NCI-H524 (cell line): ENCODE measurements at places on chromosomes 5 and 9.

DNA sequence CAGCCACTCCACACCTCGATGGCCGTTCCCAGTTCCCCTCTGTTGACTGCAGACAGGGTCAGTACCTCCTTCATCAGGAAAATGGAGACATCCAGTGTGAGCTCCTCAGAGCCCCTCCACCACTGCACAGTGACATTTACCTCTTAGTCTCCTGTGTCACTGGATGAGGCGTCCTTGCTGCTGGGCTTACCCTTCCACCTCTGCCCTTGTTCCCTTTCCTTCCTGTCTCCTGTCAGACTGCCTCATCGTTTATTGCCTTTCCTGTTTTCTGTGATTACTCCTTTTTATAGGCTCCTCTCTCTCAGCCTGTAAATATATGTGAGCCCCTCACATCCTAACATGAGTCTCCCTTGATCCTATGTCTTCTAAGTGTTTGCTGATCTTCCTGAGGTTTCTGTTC is 23.2 kb upstream of the SPTAN1 start:
- DNase-seq, result no peak

GRCh38 chr5:34656700-34657273 is 659 bp downstream of the RAI14 start:
- DNase-seq, result peak; percentile 33

GRCh38 chr5:14465116-14465515 is 116.5 kb upstream of the OTULINL start:
- no peak for DNase-seq

GRCh38 chr9:128548876-128549275 is 3.5 kb upstream of the SPTAN1 start:
- peak; percentile 64 for DNase-seq

- no peak for DNase-seq
Observed at GRCh38 chr9:130893341-130894101, 3.1 kb downstream of the QRFP start.

DNA sequence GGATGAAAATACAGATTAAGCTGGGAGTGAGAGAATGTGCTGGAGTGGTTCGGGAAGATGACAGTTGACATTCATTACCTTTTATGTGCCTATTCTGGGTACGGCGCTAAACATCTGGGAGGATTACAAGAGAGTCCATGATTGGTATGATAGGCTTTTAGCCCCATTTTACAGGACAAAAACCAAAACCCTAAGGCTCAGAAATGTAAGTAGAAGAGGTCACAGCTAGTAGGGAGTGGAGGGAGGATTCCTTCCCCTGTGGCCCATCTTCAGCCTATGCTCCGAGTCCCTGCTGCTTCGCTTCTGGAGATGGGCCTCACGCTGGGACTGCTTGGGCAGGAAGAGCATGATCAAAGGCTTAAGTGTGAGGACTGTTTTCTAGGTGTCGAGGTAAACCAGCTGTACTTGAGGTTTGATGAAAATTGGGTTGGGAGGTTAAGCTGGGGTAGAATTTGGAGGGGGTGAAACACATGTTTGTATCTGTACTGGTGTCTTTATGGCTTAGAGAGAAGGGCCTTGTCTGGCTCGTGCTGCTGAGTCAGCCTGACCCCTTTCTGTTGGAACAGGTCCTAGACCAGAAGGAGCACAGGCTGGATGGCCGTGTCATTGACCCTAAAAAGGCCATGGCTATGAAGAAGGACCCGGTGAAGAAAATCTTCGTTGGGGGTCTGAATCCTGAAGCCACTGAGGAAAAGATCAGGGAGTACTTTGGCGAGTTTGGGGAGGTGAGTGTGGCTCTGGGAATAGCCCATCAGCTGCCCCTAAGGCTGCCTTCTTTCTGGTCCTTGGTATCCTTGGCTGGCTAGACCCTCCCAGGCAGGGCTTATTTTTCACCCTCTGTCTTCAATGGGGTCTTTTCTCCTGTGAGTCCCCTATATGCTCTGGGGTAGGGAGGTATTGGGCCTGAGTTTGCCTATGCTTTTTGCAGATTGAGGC is 2.1 kb downstream of the HNRNPAB start:
- DNase-seq, result no peak

- no peak for DNase-seq
Observed at GRCh38 chr5:154366353-154366752, 79.4 kb upstream of the SAP30L start.

- DNase-seq, result no peak
Observed at GRCh38 chr9:18441261-18441660, 32.7 kb upstream of the ADAMTSL1 start.

DNA sequence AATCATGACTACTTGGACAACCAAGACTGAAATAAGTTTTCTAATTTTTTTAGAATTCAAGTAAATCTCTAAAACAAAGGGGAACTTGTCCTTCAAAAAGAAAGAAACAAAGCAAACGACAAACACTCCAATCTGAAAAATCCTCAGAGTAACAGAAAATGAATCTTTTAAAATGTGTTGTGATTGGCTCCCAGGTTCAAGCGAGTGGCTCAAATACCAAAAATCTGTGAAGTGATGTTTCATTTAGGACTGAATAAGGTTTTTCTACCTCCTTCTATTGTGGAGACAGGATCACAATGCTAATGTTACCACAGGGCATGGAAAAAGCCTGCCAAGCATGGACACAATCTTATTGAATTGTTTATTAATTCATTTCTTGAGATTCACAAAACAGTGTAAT is 415.7 kb downstream of the RAB3C start:
- DNase-seq, result no peak

GRCh38 chr9:68515326-68516017 is 25.2 kb downstream of the TMEM252 start:
- no peak for DNase-seq

- DNase-seq, result no peak
Observed at GRCh38 chr9:76559286-76559685, 100.3 kb downstream of the GCNT1 start.

DNA sequence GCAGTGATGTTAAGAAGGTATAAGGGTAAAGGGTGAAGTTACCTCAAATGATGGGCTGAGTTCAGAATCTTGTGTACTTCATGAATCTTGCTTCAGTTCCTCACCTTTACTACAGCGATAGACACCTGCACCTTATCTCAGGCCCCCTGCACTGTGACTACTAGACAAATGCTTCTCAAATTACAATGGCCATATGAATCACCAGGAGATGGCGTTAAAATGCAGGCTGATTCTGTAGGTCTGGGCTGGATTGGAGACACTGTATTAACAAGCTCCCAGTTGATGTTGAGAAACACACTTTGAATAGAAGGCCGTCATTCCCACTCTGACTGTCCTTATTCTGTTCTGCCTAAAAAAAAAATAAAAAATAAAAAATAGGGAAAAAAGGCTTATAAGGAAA is 29.8 kb downstream of the TARS1 start:
- DNase-seq, result peak; percentile 84

GRCh38 chr5:51185850-51186329 is 197.4 kb upstream of the ISL1 start:
- peak; percentile 86 for DNase-seq

- no peak for DNase-seq
Observed at GRCh38 chr9:17005056-17005823, 129.6 kb upstream of the CNTLN start.

GRCh38 chr5:156686380-156686779 is 163.7 kb upstream of the PPP1R2B start:
- DNase-seq, result no peak

DNA sequence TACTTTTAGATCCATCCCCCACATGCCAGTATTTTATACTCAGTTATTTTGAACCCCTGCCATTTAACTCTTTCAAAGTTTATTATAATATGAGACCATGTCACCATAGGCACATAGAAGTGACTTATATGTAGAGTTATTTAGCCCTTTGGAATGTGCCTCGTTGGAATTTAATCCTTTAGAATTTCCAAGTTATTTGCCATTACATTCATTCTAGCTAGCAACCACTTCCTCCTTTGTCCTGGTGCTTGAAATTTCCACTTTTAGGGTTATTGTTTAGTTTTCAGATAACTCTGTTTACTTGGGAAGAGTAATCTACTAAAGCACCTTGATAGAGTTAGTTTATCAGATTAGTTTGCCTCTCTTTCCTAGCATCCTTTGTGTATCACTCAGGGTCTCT is 82.8 kb upstream of the TLE1 start:
- no peak for DNase-seq

DNA sequence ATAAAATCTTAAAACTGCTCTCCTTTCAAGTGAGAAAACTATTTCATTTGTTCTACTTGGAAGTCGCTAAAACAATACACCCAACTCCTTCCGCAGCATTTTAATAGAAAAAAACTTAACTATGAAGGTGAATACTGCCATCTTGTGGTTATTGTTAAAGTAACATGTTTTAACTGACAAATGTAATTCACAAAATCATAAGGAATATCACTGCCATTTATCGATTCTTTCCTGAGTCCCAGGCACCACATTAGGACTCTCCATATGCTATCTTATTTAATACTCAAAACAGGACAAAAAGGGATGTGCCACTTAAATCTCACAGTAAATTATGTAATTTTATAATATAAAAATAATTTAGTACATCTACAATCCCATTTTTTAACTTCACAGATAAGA is 130.5 kb upstream of the ITGA1 start:
- no peak for DNase-seq

- peak; percentile 59 for DNase-seq
Observed at GRCh38 chr5:74648835-74649293, 8.3 kb upstream of the ENC1 start.

- DNase-seq, result peak; percentile 20
Observed at GRCh38 chr5:124706051-124706450, 40.4 kb downstream of the ZNF608 start.

DNA sequence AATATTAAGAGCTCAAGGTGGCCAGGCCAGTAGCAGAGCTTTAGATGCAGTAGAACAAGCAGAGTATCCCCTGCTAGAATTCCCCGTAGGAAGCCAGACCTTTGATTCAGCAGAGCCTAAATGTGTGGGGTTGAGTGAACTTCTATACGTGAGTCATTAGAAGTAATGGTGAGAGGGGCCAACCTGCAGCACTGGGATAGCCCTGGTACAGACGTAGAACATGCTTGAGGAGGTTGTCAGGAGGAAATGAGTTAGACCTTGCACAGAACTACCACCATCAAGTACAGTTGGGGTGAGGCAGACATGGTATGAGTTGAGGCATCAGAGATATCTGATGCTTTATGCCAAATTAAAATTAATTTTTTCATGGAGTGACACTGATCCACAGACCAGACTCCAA is 42.0 kb downstream of the PDCD1LG2 start:
- DNase-seq, result no peak

GRCh38 chr9:87973730-87974292 is 522 bp downstream of the CDK20 start:
- peak; percentile 7 for DNase-seq

- no peak for DNase-seq
Observed at GRCh38 chr5:34915856-34916192, 313 bp downstream of the BRIX1 start.

DNA sequence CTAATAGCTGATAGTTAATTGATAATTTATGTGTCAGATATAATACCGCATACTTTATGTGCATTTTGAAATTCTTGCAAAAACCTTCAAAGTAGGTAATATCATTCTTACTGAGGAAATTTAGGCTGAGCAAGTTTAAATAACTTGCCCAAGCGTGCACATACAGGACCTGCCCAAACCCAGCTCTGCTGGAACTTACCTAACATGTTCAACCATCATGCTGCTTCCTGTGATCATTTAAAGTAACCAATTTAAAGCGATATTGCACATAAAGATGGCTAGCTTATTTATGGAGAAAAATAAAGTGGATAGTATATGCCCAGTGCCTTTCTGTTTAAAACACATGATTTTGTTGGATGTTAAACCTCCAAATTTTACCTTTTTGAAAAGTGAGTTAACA is 4.3 kb downstream of the FAM174A start:
- no peak for DNase-seq

DNA sequence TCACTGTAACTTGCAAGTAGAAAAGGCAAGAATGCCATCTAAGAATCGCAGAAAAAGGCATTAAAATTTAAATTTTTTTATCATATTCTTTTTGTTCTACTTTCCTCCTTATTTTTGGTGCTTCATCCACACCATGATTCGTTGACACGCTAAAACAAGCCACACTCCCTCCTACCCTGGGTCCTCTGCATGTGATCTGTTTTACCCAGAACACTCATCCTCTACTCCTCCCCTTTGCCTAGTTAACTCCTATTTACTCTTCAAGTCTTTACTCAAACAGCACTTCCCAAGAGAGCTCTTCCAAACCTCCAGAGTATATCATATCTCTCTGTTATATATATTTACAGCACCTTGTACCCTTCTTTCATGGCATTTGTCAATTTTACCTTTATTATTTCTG is 61.4 kb upstream of the SRP19 start:
- DNase-seq, result no peak

DNA sequence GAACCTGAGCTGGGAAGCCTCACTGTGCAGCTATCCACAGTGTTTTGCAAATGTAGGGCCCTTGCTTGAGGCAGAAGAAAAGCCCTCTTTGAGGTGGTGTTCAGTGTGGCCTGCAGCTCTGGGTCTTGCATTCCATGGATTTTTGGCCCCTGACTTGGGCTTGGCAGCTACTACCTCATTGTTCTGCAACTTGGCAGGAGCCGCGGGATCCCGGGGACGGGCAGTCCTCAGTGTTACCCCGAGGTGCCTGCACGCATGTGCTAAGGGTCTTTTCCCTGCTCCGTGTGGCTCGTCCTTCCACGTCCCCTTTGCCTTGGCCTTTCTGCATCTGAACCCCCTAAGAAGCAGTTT is 39.8 kb downstream of the NEK6 start:
- no peak for DNase-seq

DNA sequence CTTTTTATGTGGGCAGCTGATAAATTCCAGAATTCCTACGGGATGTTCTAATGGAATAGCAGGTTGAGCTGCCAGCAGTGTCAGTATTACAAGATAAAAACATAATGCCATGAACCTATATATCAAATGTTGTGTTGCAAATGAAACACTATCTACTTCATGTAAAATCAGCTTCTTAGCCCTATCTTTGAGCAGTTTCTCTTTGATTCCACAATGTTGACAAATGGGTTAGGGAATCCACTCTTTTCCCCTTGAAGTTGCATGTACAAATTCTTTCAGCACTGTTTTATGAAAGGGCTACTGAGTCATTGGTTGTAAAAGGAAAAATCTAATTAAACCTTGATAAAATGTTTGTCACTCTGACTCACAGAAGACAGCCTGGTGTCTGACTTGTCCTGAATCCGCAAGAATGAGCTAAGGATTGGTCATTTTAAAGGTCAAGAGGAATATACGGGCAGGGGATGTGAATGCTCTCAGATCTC is 950.6 kb upstream of the NUDT12 start:
- no peak for DNase-seq

DNA sequence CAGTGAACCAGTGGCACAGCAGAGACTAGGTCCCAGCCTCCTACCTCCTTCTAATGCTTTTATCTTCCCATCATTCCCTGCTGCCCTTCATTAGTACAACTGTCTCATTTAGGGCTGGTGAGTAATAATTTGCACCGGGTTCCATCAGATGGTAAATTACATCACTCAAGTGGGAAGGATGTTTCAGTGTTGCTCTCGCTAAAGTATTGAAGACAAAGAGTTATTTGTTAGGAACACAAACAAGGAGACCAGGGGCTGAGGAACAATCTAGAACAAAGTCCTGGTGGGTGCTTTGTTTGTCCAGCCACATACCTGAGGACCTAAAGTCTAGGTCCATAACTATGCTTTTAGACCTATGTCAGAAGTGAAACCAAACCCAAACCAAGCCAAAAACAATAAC is 52.4 kb downstream of the SEC61B start:
- DNase-seq, result no peak
